Hematopoietic multipotent progenitor cell treated with erythropoietin and hydrocortisone succinate and interleukin-3 and kit ligand, for 8 days (in vitro differentiated cells): ENCODE measurements at places on chromosomes 16 and 17.

- DNase-seq, result peak; percentile 84
These were observed 12.6 kb upstream of the OR1F1 start for GRCh38 chr16:3175157-3176093.

GRCh38 chr16:75256696-75257343, 5.4 kb upstream of the BCAR1 start:
- no peak for DNase-seq

- DNase-seq, result no peak
These were observed 40.0 kb downstream of the RPH3AL start for GRCh38 chr17:312476-313148.

DNA sequence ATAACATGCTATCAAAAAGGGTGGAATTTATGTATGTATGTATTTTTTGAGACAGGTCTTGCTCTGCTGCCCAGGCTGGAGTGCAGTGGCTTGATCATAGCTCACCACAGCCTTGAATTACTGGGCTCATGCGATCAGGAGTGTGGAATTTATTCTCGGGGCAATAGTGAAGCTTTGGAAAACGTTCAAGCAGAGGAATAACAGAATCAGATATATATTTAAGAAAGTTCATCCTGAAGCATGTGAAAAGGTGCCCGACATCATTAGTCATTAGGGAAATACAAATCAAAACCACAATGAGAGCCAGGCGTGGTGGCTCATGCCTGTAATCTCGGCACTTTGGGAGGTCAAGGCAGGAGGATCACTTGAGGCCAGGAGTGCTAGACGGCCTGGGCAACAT, 7.7 kb upstream of the ITGAE start:
- DNase-seq, result no peak

DNA sequence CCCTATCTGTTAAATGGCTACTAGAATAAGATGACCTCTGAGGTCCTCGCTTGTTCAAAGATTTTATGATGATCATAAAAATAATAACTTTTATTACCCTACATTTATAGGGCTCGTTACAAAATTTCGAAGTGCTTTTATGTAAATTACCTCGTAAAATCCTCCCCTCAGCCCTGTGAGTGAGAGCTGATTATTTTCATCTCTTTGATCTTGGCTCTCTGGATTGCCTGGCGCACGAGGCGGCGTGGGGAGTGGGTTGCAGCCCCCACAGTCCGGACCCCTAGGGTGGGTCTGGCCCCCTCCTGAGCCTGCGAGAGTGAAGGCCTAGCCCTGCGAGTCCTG, 1.6 kb downstream of the SDK2 start:
- no peak for DNase-seq
